ENCODE measurements at places on chromosomes 7 and 10.

DNA sequence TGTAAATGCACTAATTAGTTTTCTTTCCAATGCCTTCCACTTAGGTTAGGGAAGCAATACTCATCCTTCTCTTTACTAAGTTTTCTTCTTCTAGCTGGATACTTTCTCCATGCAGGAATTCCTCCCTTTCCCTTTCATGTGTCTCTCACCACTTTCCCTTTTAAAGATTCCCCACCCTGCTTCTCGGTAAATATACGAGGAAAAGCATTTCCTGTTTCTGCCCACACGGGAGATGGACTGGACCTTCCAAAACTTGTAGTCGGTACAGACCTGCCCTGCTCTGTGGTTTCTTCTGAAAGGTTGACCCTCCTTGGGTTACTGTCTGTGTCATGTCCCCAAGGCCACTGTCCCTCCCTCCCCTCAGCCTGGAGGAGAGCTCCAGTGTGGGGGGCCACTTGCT, 58.9 kb upstream of the LYZL2 start:
- DNase-seq: no peak

DNA sequence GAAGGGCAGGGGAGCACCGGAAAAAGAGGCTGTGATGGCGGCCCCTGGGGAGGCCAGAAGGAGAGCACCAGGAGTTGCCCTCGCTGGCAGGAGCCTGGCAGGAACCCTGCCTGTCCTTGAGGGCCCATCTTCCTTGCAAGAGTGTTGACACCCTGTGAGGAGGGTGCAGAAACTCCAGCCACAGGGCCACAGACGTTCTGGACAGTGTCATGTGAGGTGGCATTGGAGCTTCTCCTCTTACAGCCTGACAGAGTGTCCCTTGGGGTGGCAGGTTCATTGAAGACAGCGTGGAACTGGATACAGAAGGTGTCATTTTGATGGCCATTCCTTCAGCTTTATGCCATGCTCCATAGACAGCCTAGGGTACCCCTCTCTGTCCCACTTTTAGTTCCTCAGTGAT, 54.2 kb downstream of the RBM20 start:
- no peak for DNase-seq

DNA sequence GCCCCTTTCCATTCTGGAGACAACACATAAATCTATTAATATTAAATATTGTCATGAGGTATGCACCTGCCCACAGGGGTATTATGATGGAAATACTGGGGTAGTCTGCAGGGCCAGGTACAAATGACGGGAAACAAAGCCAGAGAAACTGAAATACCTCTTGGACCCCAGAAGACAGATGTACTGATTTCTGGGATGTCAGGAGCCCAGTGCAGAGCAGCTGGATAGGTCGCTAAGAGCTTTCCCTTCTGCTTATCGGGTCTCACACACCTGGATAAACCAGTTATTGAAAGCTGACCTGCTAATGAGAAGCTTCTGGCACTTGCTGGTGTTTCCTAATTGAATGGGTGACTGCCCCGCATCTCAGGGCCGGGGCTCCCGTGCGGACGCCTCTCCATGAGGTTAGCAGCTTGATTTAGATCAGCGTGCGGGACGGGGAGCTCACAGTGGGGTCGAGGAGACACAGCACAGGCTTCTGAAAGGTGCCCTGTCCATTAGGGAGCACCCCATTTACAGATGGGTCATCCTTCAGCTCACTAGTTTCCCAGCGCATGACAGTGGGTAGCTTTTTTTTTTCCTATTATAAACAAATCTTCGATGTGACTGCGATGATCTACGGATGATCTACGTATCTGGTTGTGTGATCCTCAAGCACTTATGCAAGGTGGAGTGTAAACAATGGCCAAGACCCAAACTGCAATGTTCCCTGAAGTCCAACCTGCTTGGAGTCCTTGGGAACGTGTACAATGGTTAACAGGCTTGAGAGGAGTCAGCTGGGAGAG, 1.5 kb upstream of the INSIG1 start:
- DNase-seq: no peak

GRCh38 chr7:95916573-95917297, 144.4 kb downstream of the DYNC1I1 start:
- peak; percentile 57 for DNase-seq

DNA sequence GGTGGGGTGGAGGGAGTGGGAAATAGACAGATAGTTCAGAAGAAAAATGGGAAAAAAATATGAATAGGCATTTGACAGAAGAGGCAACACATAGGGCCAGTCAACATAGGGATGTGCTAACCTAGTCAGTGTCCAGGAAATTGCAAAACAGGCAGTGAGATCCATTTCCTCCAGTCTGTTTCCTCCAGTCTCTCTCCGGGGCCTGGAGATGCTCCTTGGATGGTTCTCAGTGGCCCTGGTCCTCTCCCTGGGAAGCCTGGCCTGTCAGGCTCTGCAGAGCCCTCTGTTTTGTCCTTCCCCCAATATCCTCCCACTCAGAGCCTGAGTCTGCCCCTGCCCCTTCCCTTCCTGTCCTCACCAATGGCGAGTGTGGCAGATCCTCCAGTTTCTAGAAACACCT, 52.6 kb downstream of the SYPL1 start:
- no peak for DNase-seq

Data from stimulated activated naive CD8-positive, alpha-beta T cell treated with anti-CD3 and anti-CD28 coated beads, Interleukin-15, amount 100 ng/mL, for 72 hours (primary cell).